ENCODE measurements at places on chromosomes 6 and 20.
A peak's percentile ranks its signal among the peaks of the same experiment; 100 is the strongest.

GRCh38 chr6:15341311-15342001 lies 95.6 kb downstream of the JARID2 start:
- H3K27me3 ChIP-seq: no peaks in the 10 kb centered on the region
- no peak for DNase-seq
- H3K4me1 ChIP-seq: no peaks in the 10 kb centered on the region
- no peak overlapping the region for H3K27ac ChIP-seq
- H3K4me3 ChIP-seq: no peak overlapping the region

DNA sequence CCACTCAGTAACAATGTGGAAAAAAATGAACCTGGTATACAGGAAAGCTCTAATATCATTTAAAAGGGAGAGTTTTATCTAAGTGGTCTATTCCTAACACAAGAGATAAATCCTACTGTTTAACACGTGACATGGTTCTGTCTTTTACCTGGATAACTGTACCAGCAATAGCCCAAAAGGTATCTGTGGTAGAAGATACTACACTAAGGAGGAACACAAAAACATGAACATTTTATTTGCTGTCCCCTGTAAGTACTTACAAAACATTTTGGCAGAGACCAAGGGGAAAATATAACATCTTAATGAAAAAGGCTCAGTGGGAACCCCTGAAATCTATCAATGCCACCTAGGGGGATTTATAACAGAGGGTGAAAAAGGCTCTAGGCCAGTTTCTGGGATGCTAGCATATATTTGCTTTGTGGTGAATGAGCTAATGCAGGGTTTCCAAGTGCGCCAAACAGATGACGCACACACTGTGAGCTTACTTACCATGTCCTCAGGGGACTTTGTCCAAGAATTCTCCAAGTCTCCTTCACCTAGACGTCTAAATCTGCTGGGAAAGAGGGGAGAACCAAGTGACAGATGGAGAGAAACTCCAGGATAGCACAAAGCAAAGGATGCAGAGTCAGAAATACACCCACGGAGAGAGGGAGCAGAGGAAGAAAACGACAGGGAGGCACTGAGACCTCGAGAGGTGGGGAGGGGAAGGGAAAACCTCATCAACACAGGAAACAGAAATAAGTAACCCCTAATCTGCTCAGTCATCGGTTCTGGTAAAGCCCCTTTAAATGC lies 147.9 kb upstream of the PRND start:
- peaks cover 7% of the 10 kb centered on the region for H3K4me1 ChIP-seq
- H3K36me3 ChIP-seq: no peaks in the 10 kb centered on the region

DNA sequence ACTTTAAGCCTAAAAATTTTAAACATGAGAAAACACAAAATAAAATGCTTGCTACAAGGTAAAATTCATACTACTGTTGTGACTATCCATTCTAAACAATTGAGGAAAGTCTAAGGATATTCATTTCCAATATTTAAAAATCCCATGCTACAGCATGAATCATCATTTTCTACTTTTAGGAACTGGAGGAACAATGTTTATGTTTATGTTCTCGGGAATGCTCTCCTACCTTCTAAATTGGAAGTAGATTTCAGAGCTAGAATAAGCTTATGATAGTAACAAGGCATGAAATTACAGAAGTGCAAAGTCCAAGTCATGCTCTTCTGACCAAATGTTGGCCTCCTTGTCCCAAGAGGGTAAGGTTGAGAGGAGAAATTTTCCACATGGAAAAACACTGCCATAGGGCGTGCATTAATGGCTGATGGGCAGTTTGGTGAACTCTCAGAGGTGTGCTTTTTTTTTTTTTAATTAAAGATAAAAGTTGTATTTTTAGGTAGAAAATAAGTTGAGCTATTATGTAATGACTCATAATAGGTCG lies 6.0 kb upstream of the MYLK4 start:
- H3K36me3 ChIP-seq: no peaks in the 10 kb centered on the region
- H3K4me1 ChIP-seq: no peaks in the 10 kb centered on the region
- no peak overlapping the region for H3K4me3 ChIP-seq
- no peak overlapping the region for H3K27ac ChIP-seq

GRCh38 chr20:57619051-57619831 lies 985 bp downstream of the ZBP1 start:
- DNase-seq: no peak
- no peak overlapping the region for H3K27ac ChIP-seq
- H3K4me1 ChIP-seq: peaks cover 5% of the 10 kb centered on the region
- no peak overlapping the region for H3K4me3 ChIP-seq

DNA sequence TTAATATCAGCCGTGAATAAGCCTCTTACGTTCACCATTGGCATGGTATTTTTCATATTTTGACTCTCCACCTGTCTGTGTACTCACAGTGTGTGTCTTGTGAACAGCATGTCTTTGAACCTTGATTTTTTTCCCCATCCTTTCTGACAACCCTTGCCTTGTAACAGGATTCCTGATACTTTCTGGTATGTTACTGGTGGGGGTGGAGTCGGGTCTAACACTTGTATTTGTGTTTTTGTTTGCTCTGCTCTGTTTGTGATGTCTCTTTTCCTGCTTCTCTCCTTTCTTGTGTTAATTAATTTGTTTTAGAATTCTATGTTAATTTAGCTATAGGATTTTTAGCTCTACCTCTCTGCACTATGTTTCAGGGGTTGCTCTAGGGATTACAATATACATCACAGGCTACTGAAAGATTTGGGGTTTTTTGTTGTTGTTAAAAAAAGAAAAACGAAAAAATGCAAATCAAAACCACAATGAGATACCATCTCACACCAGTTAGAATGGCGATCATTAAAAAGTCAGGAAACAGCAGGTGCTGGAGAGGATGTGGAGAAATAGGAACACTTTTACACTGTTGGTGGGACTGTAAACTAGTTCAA lies 245.1 kb downstream of the CDH4 start:
- no peaks in the 10 kb centered on the region for H3K36me3 ChIP-seq
- DNase-seq: no peak
- H3K4me1 ChIP-seq: no peaks in the 10 kb centered on the region
- peaks cover 4% of the 10 kb centered on the region for H3K27me3 ChIP-seq

DNA sequence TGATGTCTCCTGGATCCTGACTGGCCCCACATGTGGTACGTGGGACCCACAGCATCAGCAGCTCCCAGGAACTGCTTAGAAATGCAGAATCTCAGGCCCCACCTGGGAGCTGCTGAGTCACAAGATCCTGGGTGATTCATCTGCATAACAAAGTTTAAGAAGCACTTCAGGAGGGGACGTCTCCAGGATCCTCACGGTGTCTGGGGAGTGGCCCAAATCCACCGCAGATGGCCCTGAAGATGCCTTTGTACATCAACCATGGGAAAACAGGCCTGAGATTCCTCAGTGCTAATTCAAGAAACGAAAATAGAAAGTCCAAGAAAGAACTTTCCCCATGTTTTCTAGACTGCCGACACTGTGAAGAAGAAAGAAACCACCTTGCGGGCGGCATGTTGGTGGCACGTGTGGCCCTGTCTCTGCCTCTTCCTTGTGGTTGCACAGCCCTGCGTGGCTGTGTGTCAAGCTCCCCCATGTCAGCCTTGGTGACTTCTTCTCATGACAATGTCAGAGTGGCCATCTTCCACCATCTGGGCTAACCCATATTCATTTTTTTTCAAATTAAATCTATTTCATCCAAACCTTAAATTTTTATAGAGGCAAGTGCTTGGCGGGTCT lies 26.1 kb downstream of the RRBP1 start:
- no peak overlapping the region for H3K4me3 ChIP-seq
- peaks cover 16% of the 10 kb centered on the region for H3K4me1 ChIP-seq
- DNase-seq: no peak
- no peaks in the 10 kb centered on the region for H3K27me3 ChIP-seq
- no peak overlapping the region for H3K27ac ChIP-seq

DNA sequence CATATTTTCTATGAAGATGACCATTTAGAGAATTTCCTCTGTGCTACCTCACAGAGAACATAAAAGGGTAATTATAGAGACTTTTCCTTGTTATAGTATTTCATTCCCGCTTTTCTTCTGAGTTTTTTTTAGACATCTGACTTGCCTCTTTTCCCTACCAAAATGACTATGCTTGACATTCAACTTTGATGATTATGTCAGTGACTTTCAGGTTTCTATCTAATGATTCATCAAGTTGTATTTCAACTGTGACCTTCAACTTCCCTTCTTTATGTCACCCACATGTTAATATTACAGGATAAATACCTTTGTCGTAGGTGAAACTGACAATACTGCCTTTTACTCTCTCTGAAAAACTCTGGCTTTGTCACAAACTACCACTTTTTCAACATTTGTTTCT lies 95.3 kb downstream of the MLIP start:
- DNase-seq: no peak
- H3K27ac ChIP-seq: no peak overlapping the region
- no peaks in the 10 kb centered on the region for H3K27me3 ChIP-seq
- H3K4me1 ChIP-seq: no peaks in the 10 kb centered on the region

DNA sequence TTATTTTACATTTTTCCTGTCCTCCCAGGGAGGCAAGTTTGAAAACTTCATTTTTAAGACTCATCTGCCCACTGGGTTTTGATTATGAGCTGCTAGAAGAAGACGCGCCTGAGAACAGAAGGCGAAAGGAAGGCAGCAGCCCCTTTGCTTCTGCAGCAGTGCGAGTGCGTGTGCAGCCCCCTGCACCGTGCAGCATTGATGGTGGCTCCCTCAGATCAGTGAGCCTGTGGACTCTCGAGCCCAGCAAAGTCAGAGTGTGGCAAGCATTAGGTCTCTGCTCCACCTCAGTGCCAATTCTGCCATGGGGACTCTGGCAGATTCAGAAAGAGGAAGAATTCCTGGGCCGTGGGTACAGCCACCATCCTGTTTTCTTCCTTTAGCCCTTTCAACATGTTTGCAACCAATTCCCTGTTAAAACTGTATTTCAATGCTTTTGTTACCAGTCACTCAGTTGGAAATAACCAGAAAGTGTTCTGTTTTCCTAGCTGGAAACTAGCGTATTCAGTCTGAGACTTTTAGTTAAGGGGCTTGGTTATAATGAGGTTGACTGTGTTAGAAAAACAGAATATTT lies 134.8 kb upstream of the OGFRL1 start:
- no peak for DNase-seq
- H3K4me3 ChIP-seq: no peak overlapping the region
- no peak overlapping the region for H3K27ac ChIP-seq
- H3K4me1 ChIP-seq: no peaks in the 10 kb centered on the region
- H3K27me3 ChIP-seq: no peaks in the 10 kb centered on the region

- no peak for DNase-seq
- no peaks in the 10 kb centered on the region for H3K27me3 ChIP-seq
- no peak overlapping the region for H3K27ac ChIP-seq
- H3K4me1 ChIP-seq: no peaks in the 10 kb centered on the region
Observed at GRCh38 chr6:145155411-145155810, 579.9 kb downstream of the EPM2A start.

DNA sequence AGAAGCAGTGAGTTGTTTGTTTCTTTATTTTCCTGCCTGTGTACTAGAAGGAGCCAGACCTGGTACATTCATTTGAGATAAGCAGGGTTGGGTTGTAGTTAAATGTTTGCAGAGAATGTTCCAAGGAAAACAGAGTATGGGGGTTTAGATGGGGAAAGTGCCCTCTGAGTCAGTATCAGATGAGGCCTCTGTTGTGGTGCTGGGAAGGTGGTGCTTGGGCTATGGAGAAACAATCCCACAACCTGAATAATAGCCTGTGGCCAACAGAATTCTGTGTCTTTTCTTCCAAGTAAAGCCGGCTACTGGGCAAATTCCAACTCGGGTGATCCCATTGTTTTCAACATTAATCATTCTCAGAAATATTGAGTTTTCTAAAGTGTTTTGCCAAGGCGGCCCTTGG lies 109.3 kb downstream of the RNF144B start:
- DNase-seq: no peak
- no peaks in the 10 kb centered on the region for H3K36me3 ChIP-seq
- H3K27me3 ChIP-seq: no peaks in the 10 kb centered on the region
- H3K4me1 ChIP-seq: no peaks in the 10 kb centered on the region
- no peak overlapping the region for H3K4me3 ChIP-seq

GRCh38 chr6:115456848-115457247 lies 603.8 kb downstream of the FRK start:
- no peaks in the 10 kb centered on the region for H3K27me3 ChIP-seq
- H3K4me3 ChIP-seq: no peak overlapping the region
- H3K36me3 ChIP-seq: no peaks in the 10 kb centered on the region
- no peak overlapping the region for H3K27ac ChIP-seq

DNA sequence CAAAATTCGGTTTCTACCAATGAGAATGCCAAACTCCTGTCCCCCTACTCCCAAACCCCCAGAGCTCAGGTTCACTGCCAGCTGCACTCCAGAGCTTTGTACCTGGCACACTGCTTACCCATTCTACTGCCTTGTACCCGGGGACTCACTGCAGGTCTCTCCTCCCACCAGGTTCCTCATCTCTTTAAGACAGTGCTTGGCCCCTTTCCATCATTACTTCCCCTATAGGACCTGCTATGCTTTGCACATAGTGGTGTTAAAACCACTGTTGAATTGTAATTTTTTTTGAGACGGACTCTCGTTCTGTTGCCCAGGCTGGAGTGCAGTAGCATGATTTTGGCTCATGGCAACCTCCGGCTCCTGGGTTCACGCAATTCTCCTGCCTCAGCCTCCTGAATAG lies 25.9 kb downstream of the LYRM4 start:
- H3K36me3 ChIP-seq: no peaks in the 10 kb centered on the region
- no peaks in the 10 kb centered on the region for H3K4me1 ChIP-seq
- no peak overlapping the region for H3K27ac ChIP-seq
- H3K27me3 ChIP-seq: no peaks in the 10 kb centered on the region

DNA sequence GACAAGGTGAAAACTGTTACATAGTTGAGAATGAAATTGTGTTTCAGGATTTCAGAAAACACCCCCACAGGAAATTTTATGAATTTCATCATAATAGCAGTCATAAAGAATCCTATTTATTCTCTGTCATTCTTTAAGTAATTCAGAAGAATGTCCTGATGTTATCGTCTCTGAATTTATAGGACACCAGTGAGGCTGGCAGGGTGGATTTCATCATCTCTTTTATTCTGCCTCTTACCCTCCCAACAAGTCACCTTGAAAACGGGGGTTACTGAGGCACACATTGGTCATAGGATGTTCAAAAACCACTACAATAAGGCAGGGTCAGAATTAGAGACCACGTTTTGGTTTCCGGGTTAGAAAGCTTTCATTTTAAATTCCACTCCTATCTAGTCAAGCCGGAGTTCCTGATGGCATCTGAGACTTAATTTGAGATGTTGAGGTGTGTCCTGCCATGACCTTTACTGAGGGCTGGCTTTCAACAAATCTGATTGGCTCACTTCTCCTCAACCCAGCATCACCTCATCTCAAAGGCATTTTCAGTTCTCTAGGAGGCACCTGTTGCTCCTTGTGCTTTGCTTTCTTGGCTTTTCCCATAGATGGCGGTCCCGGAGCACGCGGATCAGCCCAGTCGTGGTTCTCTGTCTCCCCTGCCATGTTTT lies 230.6 kb upstream of the SUPT3H start:
- no peak overlapping the region for H3K27ac ChIP-seq
- no peaks in the 10 kb centered on the region for H3K4me1 ChIP-seq
- no peaks in the 10 kb centered on the region for H3K27me3 ChIP-seq

- no peaks in the 10 kb centered on the region for H3K27me3 ChIP-seq
- no peak overlapping the region for H3K4me3 ChIP-seq
- H3K27ac ChIP-seq: peak overlapping the region; percentile 51
- DNase-seq: peak; percentile 88
Observed at GRCh38 chr6:56690519-56691285, 48.0 kb upstream of the DST start.

DNA sequence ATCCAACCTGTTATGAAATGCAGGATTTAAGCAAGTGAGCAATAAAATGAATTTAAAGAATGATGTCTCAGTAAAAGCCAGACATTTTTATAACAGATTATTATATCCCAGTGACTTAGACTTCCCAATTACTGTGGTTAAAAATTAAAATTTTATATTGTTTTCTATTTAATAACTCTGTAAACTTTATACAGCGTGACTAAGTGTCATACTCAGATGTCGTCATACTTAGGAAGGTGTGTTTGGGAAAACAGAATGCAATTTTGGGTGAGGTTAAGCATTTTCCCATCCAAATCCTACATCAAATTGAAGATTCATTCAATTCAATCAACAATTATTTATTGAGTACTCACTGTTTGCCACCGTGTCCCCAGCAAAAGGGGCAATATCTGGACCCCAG lies 31.4 kb upstream of the FRMD1 start:
- DNase-seq: no peak
- H3K27me3 ChIP-seq: no peaks in the 10 kb centered on the region
- no peaks in the 10 kb centered on the region for H3K4me1 ChIP-seq
